ENCODE measurements at places on chromosomes 7 and 10.

- no peak for DNase-seq
These were observed 21.3 kb upstream of the ZMIZ2 start for GRCh38 chr7:44727158-44727936.

DNA sequence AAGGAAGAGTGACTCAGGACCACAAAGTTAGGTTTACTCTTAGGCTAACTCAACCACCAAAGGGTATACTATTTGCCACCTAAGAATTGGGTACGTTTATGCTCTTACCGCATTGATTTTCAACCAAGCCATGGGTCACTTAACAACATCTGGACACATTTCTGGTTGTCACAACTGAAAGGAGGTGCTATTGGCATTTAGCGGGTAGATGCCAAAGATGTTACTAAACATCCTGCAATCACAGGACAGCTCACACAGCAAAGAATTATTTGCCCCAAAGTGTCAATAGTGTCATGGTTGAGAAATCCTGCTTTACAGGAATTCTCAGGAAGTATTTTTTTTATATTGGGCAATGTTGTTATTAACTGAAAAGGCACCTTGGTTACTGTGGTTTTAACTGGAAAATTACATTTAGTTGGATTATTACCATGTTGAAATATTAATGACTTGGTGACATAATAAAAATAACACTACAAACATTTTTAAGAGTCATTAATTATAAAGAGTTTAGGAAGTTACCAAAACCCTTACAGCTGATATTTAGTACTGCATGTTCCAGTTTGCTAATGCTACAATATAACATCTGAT is 185.0 kb upstream of the TMEM196 start:
- no peak for DNase-seq

GRCh38 chr7:153640586-153640985 is 411.6 kb upstream of the DPP6 start:
- DNase-seq: no peak

DNA sequence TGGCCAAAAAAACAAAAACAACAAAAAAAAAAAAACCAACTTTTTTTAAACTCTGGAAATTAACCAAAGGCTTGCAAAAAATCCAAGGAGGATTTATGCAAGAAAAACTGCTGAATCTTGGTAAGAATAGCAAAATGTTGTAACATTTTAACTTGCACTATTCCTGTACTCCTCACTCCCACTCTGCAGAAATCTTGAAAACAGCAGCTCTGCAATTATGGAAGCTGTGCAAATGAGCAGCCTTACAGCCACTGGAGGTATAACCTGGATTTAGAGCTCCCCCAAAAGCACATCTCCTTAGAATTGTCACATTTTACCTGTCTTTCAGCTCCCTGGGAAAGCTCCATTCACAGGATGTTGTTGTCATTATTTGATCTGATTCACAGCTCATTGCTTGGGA is 41.8 kb upstream of the LRGUK start:
- no peak for DNase-seq

DNA sequence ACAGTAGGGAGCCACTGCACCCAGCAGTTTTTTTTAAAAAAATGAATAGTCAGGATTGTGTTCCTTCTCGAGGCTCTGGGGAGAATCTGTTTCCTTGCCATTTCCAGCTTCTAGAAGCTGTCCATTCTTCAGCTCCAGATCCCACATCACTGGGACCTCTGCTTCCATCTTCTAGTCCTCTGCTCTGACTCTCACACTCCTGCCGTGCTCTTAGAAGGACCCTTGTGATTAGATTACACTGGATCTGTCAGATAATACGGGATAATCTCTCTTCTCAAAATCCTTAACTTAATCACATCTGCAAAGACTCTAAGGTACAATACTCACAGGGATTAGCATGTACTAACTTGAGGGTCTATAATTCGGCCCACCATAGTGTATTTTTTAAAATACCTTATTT is 158.9 kb upstream of the SP4 start:
- no peak for DNase-seq

- no peak for DNase-seq
These were observed 10.6 kb upstream of the GARIN1A start for GRCh38 chr7:128661446-128661845.

- DNase-seq: no peak
These were observed 193.5 kb downstream of the MGMT start for GRCh38 chr10:129660569-129660968.

DNA sequence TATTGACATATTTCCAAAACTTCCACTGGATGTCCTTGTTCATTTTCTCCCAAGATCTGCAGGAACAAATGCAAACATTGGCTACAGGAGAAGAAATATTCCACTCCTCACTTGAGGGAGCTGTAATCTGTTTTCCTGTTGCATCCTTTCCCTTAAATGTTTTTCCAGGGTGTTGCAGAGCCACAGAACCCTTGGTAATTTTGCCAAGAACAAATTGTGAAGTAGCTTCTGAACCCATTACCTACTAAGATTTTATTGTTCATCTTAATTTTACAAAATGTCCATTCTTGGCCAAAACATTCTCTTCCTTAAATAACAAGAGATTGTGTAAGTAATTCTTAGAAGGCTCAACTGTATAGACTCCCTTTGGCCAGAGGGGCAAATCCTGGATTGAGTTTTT is 177.0 kb downstream of the GNAT3 start:
- no peak for DNase-seq

- DNase-seq: no peak
These were observed 438.3 kb downstream of the PLXDC2 start for GRCh38 chr10:20254497-20254896.

- no peak for DNase-seq
These were observed 14.0 kb upstream of the UBE3C start for GRCh38 chr7:157124690-157125089.

GRCh38 chr7:947391-948210 is 6.9 kb downstream of the ADAP1 start:
- DNase-seq: no peak

GRCh38 chr10:114912470-114912859 is 25.5 kb upstream of the TRUB1 start:
- no peak for DNase-seq

DNA sequence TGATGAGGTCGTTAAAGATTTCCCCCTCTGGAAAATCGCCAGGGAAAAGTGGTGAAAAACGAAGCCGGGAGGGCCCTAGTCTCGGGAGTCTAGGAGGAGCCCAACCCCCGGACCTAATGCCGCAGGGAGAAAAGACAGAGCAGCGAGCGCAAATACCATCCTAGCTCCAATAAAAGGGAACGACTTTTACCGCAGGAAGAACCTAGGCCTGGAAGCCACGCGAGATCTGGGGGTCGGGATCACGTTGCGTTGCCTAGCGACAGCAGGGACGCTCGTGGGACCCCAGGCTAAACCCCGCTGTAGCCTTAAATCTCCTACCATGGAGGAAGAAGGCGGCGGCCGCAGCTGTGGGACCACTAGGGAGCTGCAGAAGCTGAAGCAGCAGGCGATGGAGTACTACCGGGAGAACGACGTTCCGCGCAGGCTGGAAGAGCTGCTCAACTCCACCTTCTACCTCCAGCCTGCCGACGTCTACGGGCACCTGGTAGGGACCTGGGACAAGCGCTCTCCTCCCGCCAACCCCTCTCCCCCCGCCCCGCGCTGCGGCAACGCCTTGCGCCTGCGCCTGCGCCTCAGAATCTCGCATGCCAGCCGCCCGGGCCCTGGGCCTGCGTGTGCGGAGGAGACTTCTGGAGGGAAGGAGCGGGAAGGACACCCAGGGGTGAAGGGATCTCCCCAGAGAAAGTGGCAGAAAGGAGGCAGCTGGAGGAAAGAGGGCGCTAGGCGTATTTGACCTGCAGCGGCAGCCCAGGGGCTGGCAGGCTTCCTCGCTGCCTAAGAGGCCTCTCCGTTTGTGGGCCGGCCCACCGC is at the start of gene ENO4:
Gene ENO4 (plus strand): TSS at position 252 of the 810 bp plus-strand sequence. CDS start 68 bp downstream, at position 320.
- DNase-seq: peak; percentile 67

GRCh38 chr10:53990799-53991238 is 810.2 kb downstream of the PCDH15 start:
- DNase-seq: no peak

DNA sequence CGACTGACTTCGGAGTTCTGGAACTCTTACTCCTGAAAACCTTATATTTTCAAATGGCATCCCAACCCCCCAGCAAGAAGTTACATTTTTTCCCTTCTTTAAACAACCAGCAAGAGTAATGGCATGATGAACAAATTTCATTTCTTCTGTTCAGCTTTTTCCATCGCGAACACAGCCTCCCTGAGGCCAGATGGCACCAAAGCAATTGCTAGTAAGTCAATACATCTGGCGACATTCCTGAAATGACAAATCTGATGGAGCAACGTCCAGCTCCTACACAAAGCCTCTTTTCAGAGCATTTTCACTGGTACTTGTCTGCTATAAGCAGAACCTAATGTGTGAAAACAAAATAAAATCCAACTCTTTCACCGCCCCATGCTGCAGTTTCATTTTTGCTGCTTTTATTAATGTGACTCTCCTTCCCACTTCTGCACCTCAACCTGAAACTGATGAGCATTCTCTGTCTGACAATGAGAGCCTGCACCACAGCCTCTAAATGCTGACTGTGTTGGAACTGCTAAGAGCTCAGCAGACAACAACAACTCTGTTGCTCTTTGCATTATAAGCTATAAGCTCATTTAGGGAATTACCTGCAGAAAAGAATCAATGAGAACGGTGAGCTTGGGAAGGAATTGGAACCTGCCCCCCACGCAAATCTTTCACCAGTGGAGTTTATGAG is 229.8 kb downstream of the FGFR2 start:
- no peak for DNase-seq

DNA sequence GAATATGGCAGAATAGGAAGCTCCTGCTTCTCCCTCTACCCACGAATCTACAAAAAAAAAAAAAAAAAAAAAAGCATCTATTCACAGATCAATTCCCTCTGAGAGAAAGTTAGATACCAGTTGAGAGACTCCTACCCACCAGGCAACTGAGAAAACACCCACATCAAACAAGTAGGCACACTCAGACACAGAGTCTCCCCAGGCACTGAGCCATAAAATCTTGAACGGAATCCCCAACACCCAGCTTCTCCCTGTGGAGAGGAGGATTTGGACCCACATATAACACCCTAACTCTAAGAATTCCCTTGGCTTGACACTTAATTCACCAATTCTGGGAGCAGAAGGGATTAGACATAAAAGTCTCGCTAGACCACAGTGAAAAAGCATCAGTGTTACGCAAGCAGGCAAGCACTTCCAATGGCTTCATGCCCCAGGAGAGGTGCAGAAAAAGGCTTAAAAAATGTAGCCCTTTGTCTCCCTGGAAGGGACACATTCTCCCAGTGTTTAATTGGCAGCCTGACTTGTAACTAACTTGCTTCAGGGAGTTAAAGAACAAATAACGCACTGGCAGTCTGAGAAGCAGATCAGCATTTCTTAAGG is 192.2 kb downstream of the ELAPOR2 start:
- no peak for DNase-seq

Data from DMS79 (cell line).